ENCODE measurements at places on chromosomes 6 and 20.
A peak's percentile ranks its signal among the peaks of the same experiment; 100 is the strongest.

DNA sequence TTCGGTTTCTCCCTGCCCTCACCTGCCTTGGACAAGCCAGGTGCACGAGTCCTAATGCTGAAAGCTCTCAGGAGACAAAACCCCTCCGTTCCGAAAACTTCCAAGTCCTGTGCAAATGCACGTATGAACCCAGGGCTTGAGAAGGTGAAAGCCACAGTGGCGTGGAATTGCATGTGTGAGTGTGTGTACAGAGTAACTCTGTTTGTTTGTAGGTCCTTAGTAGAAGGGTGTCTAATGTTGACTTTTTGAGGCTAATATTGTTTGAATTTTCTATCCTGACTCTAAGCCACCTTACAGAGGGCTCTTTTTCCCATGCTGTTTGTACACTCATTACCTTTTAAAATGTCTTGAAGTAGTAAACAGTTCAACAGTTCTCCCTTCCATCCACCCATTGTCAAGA is 129.1 kb downstream of the FOXA2 start:
- no peak for DNase-seq

DNA sequence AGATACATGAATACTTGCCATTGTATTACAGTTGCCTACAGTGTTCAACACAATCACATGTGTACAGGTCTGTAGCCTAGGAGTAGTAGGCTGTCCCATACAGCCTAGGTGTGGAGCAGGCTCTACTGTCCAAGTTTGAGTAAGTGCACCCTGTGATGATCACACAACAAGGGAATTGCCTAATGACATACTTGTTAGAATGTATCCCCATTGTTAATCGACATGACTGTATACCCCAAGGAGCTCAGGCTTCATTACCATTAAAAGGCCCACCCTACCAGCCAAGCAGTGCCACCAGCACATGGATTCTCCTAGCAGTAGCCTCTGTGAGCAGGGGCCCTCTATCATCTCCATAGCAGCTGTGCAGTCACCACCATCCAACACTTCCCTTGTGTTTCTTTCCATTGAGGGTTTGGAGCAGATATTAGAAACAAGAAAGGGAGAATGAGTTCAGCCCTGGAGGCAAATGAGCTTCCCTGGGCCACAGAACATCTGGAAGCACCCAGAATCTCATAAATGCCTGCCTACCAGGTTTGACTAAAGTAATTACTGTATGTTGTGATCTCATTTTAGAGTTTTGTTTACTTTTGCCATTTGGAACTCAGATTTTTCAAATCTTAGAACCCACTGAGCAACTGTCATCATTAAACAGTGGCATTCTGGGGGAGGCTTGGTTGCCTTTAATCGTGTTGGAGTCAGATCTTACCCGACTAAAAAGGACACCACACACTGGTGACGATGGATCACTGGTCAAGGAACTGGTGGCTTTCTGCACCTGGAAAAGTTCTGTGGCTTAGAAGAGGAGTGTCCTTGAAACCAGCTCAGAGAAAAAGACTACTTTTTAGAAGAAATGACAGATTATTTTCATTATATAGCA is 104.9 kb downstream of the TULP4 start:
- no peak for DNase-seq

DNA sequence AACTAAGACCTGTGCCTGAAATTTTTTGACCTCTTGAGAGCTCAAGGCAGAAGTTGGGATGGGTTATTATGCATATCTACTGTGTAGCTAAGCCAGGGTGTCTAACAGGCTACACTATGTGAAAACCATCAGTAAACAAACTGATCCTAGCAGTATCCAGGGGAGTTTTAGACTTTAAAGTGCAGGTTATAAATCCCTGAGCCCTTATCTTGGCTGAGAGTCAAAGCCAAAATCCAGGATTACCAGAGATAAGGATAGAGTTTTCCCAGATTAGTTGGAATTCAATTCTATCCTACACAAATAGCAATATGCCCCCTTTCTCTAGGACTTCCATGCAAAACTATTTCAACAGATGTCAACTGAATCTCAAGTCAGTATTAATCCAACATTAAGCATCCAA is 1229.7 kb downstream of the GRIK2 start:
- DNase-seq, result no peak

DNA sequence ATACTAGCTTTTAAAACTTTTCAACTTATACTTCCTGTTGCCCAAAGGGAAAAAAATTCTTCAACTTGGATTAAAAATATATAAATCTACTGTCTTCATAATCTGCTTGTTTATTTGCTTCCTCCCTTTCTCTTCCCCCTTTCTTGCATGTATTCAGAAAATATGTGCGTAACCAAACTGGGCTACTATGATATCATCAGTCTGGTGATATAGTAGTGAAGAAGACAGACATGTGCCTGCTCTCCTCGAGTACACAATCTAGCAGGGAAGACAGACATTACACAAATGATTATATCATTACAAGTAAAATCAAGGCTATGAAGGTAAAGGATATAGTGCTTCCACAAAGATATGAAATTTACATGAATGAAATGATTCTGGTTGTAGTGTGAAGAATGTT is 31.0 kb downstream of the IBTK start:
- DNase-seq, result no peak

DNA sequence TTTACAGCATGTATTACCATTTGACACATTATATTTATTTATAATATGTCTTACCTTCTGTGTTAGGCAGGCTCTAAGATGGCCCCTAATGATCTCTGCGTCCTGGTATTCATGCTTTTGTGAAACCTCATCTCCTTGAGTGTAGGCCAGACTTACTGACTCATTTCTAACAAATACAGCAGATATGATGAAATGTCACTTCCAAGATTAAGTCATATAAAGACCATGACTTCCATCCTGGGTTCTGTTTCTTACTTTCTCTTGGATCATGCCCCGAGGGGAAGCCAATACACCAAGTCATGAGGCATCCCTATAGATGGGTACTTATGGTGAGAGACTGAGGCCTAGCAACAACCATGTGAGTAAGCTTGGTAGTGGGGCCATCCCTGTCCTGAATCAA is 30.2 kb downstream of the ZHX3 start:
- no peak for DNase-seq

- DNase-seq, result peak; percentile 29
These were observed 35.9 kb upstream of the PIM1 start for GRCh38 chr6:37134036-37134395.

DNA sequence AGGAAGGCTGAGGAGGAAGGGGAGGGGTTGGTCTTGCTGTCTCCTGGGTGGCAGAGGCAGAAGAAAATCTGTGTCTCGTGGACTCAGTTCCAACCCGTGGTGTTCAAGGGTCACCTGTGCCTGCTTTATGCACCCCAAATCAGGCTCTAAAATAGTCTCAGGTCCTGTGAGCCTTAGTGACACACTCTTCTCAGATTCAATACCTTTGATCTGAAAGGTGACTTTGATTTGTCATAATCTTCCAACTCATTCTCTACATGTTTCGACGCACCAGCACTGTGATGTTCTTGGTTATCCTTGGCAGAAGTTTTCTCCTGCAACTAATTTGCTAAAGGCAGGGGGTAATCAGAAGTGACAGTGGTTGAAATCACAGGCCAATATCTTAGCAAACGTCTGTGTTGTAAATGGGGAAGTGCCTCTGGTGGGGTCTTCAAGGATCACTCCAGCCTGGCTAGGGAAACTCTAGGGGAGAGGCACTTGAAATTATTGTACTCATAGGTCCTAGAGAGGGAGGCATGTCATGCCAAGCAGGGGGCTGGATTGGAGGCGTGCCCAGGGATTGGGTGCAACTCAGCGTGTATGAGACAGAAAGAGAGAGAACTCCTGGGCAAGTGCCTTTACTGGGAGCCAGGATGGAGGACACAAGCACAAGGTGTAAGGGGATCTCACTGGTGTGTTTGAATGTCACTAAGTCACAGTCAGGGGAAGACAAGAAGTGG is 19.0 kb upstream of the PRND start:
- no peak for DNase-seq

All from transverse colon (tissue), 4 donors.